ENCODE measurements at places on chromosomes 16 and 17.

DNA sequence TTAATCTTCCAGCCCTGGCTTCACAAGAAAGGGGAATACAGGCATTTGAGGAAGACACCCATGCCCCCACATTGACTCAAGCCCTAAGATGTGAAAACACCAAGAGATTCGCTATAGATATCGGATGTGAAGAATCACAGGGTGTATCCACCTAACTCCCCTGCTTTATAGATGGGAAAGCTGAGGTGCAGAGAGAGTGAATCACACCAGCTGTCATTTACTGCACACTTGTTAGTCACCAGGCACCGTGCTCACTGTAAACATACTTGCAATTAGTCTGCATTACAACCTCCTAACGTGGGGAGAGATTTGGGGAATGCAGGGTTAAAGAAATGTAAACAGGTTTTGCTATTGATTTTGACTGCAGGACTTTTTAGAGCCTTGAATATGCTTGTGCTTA, 325.5 kb downstream of the C16orf95 start:
- 0 out of 2 replicates have a peak, but pooled peaks cover 9% of the 10 kb centered on the region for H3K27me3 ChIP-seq
- DNase-seq: peak; percentile 56
- no peak overlapping the region for H3K27ac ChIP-seq
- H3K4me1 ChIP-seq: peaks cover 26% of the 10 kb centered on the region

GRCh38 chr16:30166202-30166902, 17.1 kb upstream of the CORO1A start:
- no peak for DNase-seq
- no peaks in the 10 kb centered on the region for H3K27me3 ChIP-seq
- no peaks in the 10 kb centered on the region for H3K36me3 ChIP-seq
- H3K27ac ChIP-seq: no peak overlapping the region

DNA sequence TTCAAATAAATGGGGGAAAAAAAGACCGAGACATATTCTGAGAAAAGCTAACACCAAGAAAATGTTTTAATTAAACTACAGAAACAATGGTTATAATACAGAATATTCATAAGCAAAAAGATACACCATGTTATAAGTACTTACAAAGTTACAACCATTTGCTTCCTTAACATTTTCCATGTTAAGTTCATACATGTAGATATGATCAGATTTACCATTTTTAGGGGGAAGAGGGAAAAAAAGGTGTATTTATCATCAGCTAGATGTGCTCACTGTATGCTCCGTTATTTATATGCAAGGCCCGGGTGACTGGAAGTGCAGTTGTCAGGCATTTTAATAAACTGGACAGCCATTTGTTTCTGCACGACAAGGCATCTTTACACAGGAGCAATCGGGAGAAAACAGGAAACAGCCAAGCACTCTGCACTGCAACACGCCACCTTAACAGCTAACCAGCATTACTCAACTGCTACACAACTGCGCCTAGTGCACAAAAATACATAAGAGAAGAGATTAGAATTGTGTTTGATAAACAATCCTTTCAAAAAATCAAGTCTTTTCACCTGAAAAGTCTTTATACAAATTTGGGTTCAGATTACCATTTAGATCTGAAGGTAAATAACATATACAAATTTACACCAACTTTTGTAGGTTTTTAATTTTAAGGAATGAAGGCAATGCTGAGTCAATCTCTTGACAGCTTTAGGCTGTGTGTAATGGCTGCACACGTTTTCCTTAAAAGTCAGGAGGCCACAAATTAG, 2.9 kb downstream of the SRSF2 start:
- H3K4me3 ChIP-seq: peak overlapping the region; percentile 89
- peaks cover 26% of the 10 kb centered on the region for H3K4me1 ChIP-seq
- H3K27me3 ChIP-seq: no peaks in the 10 kb centered on the region
- no peak overlapping the region for H3K27ac ChIP-seq

DNA sequence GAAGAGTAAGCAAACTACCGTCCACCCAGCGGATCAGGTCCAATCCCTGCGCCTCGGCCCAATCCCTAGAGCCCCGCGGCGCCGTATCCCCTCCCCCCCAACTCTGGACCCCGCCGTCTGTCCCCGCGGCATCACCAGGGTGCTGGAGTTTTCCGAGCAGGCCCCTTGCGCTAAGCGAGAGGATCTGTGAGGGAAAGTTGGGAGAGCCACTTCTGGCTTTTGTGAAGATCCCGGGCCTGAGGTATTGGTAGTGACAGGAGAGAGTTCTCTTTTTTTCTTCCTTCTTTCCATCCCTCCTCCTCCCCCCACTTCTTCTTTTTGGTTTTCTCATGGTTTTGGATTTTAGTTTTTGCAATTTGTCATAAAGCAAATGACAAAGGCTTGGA, 3.5 kb upstream of the DLX4 start:
- no peak overlapping the region for H3K4me3 ChIP-seq
- no peak for DNase-seq
- no peak overlapping the region for H3K27ac ChIP-seq
- H3K27me3 ChIP-seq: peaks cover 57% of the 10 kb centered on the region
- no peaks in the 10 kb centered on the region for H3K4me1 ChIP-seq
- no peaks in the 10 kb centered on the region for H3K36me3 ChIP-seq
